ENCODE measurements at places on chromosomes 16 and 17.

GRCh38 chr17:57999496-58000017 lies 7.5 kb downstream of the SRSF1 start:
- peak; percentile 76 for DNase-seq

DNA sequence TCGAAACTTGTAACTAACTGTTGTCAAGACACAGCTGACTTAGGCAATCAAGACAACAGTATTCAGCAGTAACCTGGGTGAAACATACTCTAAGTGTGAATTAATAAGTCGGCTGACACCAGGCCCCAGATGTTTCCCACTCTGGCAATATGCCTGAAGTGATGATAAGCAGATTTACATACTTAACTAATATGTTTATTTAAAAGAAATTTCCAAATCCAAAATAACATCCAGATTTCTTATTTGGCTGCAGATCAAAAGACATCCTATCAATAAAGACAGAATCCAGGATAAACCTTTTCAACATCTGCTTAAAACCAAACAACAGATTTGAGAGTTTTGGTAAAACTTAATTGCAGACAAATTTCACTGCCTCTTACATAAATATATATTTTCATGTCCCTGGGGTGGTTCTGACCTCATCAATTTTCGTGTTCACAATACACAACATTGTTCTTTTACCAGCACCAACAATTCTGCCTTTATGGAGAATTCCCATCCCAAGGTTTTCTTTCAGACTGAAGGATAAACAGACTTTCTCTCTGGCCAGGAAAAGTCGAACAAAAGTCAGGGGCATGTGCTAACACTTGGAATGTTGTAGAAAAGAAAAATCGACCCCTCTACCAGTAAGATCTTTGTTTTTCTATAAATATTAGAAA lies 45.1 kb upstream of the TOX3 start:
- DNase-seq: no peak

DNA sequence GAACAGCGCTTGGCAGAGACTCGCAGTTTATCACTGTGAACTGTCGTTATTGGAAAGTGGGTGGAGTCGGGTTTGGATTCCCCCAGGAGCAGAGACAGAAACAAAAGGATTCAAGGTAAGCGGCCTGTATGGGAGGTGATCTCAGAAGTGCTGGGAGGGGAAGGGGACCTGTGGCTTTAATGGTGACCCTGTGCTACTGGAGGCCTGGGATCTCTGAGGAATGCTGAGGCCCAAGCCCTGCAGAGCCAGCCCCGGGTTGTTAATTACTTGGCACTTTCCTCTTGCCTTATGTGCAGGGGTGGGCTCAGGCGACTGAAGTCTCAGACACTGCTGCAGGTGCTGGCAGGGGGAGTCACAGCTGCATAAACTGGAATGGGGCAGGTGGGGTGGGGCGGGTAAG lies 27.4 kb downstream of the IRF8 start:
- DNase-seq: no peak

DNA sequence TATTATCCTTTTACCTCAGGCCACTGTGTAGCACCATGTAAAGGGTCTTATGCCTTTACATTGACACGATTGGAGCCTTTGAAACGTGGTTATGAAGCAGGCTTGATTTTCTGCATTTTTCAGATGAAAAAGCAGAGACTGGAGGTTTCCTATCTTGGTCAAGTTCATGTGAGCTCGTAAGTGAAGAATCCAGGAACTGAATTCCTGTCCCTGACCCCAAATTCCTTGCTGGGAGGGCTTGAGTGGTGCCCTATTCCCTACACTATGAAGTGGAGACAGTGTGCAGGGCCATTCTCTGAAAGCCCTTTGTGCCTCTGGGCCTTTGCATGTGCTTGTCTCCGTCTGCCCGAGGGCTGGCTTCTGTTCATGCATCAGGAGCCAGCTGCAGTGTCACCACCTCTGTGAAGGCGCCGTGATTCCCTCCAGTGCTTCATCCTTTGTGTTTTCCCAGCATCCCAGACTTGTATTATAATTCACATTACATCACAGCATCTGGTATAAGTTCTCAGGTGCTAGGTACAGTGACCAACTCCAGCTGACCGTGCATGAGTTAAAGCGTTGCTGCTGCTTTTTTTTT lies 181.1 kb downstream of the SNX29 start:
- peak; percentile 61 for DNase-seq

GRCh38 chr17:15966183-15966878 lies 21.4 kb downstream of the ADORA2B start:
- no peak for DNase-seq

GRCh38 chr16:4393240-4393600 lies 21.6 kb downstream of the VASN start:
- DNase-seq: peak; percentile 65

DNA sequence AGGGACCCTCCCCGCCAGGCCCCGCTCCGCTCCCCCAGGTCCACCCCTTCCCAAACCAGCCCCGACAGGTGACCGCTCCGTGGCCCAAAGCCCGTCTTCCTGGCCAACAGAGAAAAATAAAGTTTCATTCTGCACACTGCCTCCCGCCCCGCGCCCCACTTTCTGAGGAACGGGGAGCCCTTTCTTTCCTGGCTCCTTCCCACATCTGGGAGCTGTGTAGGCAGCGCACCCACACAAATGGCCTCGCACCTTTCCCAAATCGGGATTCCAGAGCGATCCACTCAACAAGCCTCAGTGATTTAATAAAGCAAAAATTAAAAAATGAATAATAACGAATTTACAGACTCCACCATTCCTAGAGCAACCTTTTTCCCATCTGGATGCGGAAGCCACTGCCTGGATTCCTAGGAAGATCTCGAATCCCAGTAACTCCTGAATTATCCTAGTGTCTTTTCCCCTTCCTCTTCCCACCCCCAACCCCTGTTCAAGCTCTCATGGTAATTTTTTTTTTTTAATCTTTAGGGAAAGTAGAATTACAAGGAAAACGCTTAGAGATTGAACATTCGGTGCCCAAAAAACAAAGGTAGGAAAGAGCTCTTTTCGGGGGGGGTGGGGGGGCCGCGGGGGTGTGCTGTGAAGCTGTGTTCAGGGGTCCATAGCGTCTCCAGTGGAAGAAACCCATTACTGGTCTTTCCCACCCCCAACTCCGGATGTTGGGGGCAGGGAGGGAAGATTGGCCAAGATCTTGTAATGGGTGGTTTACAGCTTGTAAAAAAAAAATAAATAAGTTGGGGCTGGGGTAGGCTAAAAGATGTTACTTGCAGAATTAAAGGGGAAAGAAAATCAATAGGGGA lies 1.6 kb downstream of the IGF2BP1 start:
- DNase-seq: no peak

DNA sequence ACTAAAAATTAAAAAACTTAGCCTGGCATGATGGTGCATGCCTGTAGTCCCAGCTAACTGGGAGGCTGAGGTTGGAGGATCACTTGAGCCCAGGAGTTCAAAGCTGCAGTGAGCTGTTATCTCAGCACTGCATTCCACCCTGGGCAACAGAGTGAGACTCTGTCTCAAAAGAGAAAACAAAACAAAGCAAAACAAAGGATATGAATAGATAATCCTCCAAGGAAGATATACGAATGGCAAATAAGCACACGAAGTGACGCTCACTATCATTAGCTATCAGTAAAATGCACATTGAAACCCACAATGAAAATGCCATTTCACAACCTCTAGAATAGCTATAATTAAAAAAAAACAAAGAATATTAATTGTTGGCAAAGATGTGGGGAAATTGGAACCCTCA lies 386.2 kb upstream of the CCL2 start:
- no peak for DNase-seq

GRCh38 chr17:18248300-18248731 lies 10.2 kb downstream of the FLII start:
- DNase-seq: peak; percentile 69

DNA sequence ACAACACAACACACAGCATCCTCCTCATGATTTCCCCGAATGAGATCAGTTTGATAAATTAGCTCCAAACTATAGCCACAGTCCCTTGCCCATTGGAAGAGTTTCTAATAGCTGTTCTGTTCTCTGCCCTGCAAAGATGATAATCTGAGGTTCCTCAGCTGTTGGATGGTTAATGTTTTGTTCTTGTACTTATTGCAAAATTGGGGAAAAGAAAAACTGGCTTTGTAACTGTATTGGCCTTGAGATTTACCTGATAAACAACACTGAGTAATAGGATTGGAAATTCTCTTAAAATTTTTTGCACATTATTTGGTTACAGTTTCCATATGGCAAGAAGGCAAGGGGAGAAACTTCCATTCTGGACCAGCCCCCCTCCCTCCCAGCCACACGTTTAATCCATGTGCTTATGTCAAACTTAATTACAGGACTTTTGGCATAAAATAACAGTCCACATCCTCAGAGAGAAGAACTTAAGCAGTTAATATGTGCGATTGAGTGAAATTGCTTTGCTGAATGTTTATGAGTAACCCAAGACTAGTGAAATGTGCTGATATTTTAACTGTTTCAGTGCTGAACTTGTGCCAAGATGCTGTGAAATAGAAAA lies 119.1 kb upstream of the ZFHX3 start:
- no peak for DNase-seq

DNA sequence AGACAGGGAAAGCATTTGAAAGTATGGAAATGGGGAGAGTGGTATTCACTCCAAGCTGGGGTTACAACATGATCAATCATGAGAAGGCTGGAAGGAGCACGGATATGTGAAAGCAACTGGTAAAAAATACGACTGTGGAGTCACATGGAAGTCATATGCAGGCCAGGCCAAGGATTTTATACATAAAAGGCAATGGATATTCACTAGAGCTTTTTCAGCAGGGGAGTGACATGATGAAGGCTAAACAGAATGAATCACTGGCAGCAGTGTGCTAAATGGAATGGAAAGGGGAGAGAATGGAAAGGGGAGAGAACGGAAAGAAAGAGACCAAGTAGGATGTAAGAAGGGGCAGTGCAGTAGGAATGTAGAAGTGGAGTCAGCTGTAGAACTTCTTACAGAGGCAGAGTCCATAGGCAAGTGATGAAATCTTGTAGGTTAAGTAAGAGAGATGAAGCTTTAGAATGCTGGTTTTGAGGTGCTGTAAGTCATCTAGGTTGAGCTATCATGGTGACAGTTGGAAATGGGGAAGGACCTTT lies 13.0 kb upstream of the NETO2 start:
- DNase-seq: no peak

Data from HFFc6 (cell line).